ENCODE measurements at places on chromosomes 4 and X. TPM values are rescaled to one million over a fixed set of nuclear protein-coding genes. Genes with fewer than 3 reads are reported as not detected.

Gene CENPVL1
- total RNA-seq, result not detected

Gene GABRA4
- total RNA-seq, result not detected

Gene FMR1NB
- not detected for total RNA-seq

Gene TRIM61
- not detected for total RNA-seq

Gene BEX5
- not detected for total RNA-seq

Gene PRRG3
- total RNA-seq, result not detected

Gene MAGEC1
- 1.4 TPM for total RNA-seq

Gene GC
- total RNA-seq, result not detected

Gene S100G
- total RNA-seq, result not detected

Gene NXF2B
- not detected for total RNA-seq

Gene TSPAN6
- total RNA-seq, result 58.8 TPM

Gene SHROOM4
- 6.8 TPM for total RNA-seq

Gene CC2D2A
- total RNA-seq, result 10.1 TPM

Gene DRD5
- not detected for total RNA-seq

Gene MAGEB2
- total RNA-seq, result 0.20 TPM

Gene KIAA1210
- not detected for total RNA-seq

Gene RAB9B
- 0.99 TPM for total RNA-seq

Gene OPN1MW
- total RNA-seq, result not detected

Gene DHRSX
- total RNA-seq, result 12.0 TPM

Gene TMA16
- total RNA-seq, result 38.1 TPM

Gene EMCN
- total RNA-seq, result not detected

Gene SFRP2
- total RNA-seq, result not detected

Gene FAM90A26
- not detected for total RNA-seq

Gene AFF2
- total RNA-seq, result 0.06 TPM

Gene KCNE5
- total RNA-seq, result 0.12 TPM

Gene CENPC
- total RNA-seq, result 36.4 TPM

Gene WAS
- total RNA-seq, result not detected

Gene NOX1
- not detected for total RNA-seq

Gene ZXDA
- 1.3 TPM for total RNA-seq

Gene VEGFD
- total RNA-seq, result not detected

Gene ARMCX4
- 4.2 TPM for total RNA-seq

Gene UNC5C
- not detected for total RNA-seq

Gene UCP1
- total RNA-seq, result not detected

Gene CFAP99
- not detected for total RNA-seq
